ENCODE measurements at places on chromosomes 5 and 9. TPM values are rescaled to one million over a fixed set of nuclear protein-coding genes. Genes with fewer than 3 reads are reported as not detected.

LRRC70 gene
- total RNA-seq, result 5.6 TPM

DBH gene
- not detected for total RNA-seq

NCBP1 gene
- total RNA-seq, result 20.2 TPM

KIAA1958 gene
- total RNA-seq, result 4.6 TPM

FOXD4L5 gene
- total RNA-seq, result not detected

GFM2 gene
- 32.4 TPM for total RNA-seq

CYLC2 gene
- not detected for total RNA-seq

TCERG1 gene
- 109 TPM for total RNA-seq

PCDHB16 gene
- 4.4 TPM for total RNA-seq

DNA sequence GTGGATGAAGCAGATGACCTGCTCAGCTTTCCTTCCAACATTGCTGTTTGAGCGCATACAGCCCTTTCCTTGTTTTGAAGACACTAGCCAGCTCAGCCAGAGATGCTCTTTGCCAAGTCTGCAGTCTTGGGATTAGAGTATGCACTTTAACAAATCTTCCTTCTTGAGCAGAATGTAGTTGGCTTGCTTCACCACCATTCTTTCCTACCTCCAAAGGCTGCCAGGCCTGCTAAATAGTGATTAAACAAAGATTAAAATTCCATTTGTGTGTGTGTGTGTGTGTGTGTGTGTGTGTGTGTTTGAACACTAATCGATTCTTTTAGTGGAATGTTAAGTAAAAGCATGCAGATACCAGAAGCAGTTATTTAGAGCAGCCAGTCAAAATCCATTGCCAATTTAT, 97.6 kb downstream of the GALNT10 start:
- DNase-seq, result no peak

DNA sequence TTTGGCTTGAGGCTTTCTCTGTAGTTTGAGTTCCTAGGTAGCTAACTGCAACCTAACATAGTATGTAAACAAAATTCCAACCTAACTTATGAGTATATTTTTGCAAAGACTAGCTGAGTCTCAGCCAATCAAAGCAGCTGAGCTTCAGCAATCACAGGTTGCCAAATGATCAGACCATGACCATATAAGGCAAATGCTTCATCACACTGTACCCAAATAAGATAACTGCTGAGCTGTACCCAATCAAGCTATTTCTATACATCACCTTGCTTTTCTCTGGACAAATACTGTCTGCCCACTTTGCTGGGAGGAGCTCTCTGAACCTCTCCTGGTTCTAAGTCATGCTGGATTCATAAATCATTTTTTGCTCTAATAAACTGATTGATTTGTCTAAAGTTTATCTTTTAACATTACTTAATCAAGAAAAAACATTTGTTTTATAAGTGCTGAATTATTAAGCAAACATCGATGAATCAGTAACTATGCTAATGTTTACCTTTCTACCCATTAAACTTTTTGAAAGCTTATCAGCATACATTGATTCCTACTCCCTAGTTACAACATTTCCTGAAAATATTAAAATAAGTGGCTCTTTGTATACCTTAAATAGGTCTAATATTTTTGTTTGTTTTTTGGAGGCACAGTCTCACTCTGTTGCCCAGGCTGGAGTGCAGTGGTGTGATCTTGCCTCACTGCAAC, 129.7 kb upstream of the PCA3 start:
- no peak for DNase-seq

DNA sequence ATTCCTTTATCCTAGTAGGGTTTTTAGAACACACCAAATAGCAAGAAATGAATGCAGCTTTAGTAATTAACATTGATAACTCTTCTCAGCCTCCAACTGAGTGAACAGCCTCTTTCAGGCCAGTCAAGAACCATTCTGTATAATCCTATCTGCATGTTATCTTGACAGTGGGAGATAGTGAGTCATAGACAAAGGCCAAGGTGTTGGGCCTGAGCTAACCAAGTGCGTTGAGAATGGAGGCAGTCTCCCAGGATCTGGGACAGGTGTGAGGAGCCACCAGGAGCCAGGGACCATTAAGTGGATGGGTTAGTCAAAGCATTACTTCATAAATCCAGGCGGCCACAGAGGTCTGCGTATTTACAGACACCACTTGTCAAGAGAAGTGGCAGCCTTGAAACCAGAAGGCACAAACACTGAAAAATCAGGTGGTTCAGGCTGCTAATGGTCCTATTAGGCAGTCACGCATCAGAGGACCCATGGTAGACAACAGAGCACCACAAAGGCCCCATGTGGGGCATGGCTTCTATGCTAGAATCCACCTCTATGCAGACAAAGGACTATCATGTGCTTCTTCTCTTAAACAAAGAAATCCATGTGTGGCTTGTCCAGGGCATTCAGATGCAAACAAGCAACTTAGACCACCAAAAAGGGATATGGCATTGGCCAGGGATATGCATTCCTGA, 409.7 kb upstream of the PIK3R1 start:
- DNase-seq, result no peak

- no peak for DNase-seq
Observed at GRCh38 chr9:15243081-15243480, 63.9 kb downstream of the TTC39B start.

DNA sequence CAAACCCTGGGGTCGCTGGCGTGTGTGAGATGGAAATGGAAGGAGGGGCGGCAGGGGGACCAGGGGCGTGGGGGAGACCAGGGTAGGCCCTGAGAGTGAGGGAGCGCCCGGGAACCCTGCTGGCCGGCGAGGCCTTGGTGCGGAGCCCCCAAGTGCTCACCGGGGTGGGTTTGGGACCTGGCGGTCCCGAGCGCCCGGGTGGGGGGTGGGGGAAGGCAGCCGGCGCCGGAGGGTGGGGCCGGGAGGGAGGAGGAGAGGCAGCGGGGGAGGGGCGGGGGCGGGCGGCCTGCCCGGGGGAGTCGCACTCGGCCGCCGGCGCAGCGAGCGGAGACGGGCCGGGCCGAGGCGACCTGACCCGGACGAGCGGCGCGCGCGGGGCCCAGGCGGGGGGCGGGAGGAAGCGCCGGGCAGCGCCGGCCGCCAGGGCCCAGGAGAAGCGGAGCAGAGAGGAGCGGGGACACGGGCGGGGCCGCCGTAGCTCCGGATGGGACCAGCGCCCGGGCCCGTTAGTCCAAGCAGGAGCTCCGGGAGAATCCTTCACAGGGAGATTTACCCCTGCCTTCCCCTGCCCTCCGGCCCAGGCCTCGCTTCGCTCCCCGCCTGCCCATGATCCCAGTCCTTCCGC, at the start of gene NPR2:
Gene NPR2 (plus strand): TSS at position 295 of the 625 bp plus-strand sequence. CDS start 818 bp downstream, outside the sequence.
- peak; percentile 67 for DNase-seq

- DNase-seq, result no peak
Observed at GRCh38 chr9:19456426-19456825, 47.6 kb downstream of the ACER2 start.

GRCh38 chr9:86723346-86723745, 224.0 kb downstream of the GAS1 start:
- no peak for DNase-seq

DNA sequence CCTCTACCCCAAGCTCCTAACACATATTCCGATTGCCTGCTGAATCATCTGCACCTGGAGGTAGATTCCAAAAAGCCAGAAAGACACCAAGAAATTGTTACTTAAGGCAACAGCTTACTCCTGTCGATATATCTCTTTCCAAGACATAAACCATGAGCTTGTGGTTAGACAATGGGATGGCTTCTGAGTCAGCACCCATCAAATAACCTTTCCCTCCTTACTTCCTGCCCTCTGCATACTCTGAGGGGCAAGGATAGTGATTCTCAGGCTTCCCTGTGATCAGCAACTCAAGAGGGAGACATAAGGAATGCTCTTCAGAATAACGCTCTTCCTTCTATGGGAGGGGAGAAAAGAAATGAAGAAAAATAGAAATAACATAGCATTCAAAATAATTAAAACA, 70.9 kb downstream of the TMEM215 start:
- DNase-seq, result no peak

GRCh38 chr9:28082671-28083070, 509.4 kb upstream of the C9orf72 start:
- DNase-seq, result no peak

DNA sequence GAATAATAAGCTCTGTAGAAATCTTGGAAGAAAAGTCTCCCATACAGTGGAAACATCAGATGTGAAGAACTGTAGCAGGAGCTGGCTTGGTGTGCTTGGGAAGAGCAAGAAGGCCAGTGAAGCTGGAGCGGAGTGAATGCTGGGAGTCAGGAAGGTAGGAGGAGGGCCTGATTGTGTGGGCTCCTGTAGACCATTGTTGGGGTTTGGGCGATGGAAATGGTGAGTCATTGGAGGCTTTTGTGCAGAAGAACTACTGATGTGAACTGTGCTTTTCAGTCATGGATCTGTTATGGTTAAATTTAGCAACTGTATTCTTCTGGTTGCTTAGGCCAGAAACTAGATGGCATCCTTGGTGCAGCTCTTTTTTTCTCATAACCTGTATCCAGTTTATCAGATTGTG, 2.3 kb downstream of the ICE1 start:
- no peak for DNase-seq

DNA sequence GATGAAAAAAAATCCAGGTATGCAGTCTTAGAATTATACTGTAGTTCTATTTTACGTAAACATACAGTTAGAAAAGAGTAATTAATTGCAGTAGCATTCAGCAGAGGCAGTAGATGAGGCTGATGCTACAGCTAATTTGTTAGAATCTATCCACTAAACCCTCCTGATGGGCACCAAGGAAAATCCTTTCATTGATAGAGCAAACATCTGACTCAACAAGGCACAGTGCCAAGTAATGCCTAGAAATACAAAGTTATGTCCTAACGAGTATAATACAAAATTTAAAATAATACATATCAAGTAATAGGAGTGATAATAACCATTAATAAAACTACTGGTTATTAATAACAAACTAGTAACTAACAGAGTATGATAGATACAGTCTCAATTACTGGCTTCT, 9.0 kb downstream of the MOCS2 start:
- DNase-seq, result no peak

GRCh38 chr9:118640836-118641560, 728.2 kb downstream of the BRINP1 start:
- no peak for DNase-seq

DNA sequence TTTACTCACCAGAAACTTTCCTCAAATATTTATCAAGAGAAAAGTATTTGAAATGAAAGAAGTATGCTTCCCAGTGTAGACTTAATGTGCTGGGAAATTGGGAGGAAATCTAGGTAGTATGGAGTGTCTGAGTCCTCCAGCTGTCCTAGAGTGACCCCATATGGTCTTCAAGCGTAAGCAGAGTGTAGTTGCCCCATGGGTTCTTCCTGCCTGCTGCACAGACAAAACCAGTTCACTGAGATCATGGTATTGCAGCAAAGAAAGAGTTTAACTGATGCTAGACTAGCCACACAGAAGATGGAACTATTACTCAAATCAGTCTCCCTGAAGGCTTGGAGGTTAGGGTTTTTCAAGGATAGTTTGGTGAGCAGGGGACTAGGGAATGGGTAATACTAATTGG, 114.9 kb upstream of the PRLR start:
- no peak for DNase-seq

GRCh38 chr9:61674882-61675281, 485.0 kb downstream of the SPATA31A7 start:
- DNase-seq, result no peak

- no peak for DNase-seq
Observed at GRCh38 chr9:126608551-126608950, 5.2 kb upstream of the LMX1B start.

DNA sequence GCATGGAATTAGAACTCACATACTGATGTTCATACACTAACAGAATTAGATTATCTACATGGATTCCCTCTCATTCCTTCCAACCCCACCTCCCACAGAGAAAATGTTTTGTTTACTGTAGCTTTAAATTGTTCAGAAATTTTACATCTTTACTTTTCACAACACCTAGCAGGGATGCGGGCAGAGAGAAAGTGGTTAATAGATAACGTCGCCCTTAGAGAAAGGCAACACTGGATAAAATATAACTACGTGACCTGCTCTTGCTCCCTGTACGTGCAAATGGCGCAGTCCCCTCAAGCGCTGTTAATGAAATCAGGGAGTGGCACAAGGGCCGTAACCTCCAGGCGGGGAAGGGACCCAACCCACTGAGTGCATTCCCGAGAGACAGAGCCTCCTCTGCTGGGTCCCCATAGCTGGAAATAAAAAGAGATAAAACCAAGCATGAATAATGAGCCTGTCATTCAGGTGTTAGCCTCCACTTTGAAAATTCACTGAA, 125.3 kb upstream of the DAPK1 start:
- DNase-seq, result no peak

DNA sequence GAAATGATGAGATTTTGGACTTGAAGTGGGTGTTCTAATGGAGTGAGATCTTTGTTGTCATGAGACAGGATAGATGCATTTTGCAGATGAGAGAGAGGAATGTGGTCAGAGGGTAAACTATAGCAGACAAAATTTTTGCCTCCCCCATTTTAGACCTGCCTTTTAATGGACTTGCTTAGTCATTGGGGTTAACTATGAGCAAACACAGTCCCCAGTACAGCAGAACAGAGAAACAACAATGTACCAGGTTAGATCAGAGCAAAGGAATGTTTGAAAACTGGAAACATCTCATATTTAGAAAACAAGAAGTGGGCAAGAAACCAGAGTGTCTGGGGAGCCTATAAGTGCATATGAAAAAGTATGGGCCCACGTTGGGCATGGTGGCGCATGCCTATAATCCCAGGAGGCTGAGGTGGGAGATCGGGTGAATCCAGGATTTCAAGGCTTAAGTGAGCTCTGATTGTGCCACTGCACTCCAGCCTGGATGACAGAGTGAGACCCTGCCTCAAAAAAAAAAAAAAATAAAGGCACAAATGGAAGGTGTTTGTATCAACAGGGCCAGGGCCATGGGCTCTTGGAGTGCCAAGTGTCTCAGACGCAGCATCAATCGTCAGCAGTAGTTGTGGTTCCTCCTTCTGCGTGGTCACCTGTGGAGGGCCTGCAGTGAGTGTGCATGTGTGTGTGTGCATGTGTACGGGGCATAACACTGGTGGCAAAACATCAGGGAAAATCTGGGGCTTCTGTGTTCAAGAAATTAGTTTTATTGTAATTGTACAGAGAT, 214.4 kb upstream of the S1PR3 start:
- DNase-seq, result no peak

GRCh38 chr9:124140941-124141568, 116.7 kb upstream of the NEK6 start:
- DNase-seq, result no peak

DNA sequence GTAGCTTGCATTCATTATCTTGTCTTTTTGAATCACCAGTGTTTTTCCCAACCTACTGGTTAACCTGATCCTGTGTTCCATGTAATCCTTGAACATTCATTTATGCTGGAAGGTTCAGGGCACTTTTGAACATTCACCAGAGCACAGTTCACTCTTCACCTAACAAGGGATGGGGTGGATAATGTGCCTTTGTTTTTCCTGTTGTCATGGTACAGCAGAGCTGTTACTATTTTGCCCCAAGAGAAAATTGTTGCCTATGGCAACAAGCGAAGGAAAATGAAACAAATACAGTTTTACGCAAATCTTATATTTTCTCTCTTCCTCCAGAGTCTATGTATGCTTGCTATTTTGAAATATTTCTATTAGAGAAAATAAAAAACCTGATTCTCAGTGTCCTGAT, 60.3 kb upstream of the RIOK2 start:
- DNase-seq, result no peak
